Iris pigment epithelial cell (primary cell): ENCODE measurements at places on chromosomes 6 and 20.

DNA sequence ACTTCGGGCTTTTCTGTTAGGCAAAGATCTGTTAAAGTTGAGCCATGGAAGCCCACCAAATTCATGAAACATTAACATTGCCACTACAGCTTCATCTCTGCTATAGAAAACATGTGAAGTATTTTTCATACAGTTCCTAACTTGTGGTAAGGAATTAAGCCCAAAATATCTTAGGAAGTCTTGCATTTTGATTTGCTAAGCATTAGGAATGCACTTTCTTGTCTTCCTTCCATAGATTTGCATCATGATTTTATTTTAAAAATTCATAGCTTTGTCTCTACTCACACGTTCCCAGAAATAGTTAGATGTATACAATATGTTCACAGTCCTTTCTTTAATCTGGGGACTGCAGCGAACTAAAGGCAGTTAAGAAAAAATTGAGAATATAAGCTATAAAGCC lies 325.6 kb downstream of the CENPW start:
- no peak for DNase-seq

- DNase-seq: peak; percentile 82
These were observed 28.0 kb upstream of the TULP4 start for GRCh38 chr6:158284007-158284875.

GRCh38 chr20:54474046-54474445 lies 1.3 kb upstream of the DOK5 start:
- no peak for DNase-seq

- no peak for DNase-seq
These were observed 1.6 kb downstream of the MRGBP start for GRCh38 chr20:62797671-62798532.
